ENCODE measurements at places on chromosomes 7 and 10.

GRCh38 chr7:138880881-138881578, 83.0 kb upstream of the ATP6V0A4 start:
- no peak for DNase-seq

- no peak for DNase-seq
These were observed 48.3 kb upstream of the PAX2 start for GRCh38 chr10:100697070-100697469.

- DNase-seq, result no peak
These were observed 13.9 kb upstream of the AHCYL2 start for GRCh38 chr7:129210989-129211312.

DNA sequence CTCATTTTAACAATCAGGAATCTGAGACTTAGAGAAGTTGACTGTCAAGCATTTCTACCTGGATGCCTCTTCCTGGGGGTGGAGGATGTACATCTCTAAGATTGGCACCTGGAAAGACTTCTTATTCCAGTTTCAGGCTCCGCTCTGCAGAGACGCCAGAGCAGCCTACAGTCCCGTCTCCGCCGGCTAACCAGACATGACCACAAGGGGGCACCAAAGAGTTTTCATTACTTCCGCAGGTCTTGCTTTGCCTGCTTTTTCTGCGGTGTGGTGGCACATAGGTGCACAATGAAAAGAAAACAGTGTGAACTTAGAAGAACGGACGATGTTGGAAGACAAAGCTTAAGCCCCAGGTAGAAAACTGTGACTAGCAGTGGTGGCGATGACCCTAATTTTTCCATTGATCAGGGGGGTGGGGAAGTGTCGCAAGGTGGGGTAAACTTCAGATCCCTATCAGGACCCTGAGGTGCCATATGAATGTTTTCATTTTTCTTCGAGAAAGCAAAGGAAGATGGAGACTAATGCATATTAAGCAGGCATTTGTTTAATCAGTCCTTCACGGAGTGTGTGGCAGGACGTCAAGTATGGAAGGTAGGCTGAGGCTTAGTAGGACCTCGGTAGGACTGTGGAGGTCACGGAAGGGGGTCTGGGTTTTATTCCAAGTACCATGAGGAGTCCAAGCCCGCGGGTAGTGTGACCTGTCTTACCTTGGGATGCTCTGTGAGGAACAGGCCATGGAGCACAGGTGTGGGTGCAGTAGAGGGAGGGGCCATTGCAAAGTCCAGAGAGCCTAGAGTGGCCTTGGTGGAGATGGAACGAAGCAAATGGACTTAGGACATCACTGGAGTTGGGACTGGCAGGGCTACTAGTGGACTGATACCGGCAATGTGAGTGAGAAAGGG, 60.1 kb upstream of the SORCS3 start:
- peak; percentile 52 for DNase-seq

- DNase-seq, result no peak
These were observed 116.8 kb downstream of the LHPP start for GRCh38 chr10:124578231-124579010.

DNA sequence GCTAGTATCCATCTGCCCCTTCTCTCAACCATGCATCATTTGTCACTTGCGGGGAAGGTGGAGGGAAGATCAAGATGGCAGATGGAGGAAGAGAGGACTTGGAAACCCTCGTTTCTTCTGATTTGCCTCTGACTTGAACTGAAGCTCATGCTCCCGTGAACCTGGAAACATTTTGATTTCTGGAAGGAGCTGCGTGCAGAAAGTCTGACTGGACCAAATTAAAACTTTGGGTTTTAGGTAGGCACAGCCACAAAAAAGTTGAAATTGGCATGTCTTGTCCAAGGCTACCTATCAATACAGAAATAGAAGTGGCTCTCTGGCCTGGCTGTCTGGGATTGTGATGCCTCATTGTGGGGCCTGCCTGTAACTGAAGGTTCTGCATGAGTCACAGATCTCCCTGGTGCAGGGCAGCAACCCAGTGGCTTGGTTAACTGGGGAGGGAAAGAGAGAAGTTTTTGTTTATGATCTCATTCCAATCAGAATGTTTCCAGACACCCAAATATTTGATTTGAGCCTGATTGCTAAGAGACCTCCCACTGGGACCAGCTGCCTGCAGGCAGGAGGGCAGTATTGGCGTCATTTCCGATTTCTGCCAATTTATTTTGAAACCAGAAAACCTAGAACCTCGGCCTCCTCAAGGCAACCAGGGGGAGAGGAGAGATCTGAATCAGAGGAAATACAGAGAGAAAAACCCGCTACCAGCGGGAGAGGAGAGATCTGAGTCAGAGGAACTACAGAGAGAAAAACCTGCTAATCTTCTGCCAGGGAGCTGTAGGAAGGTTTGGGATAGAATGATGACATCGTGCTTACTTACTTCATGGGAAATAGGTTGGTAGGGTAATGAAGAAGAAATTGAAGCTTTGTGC, 363.6 kb downstream of the ANKRD30A start:
- no peak for DNase-seq

DNA sequence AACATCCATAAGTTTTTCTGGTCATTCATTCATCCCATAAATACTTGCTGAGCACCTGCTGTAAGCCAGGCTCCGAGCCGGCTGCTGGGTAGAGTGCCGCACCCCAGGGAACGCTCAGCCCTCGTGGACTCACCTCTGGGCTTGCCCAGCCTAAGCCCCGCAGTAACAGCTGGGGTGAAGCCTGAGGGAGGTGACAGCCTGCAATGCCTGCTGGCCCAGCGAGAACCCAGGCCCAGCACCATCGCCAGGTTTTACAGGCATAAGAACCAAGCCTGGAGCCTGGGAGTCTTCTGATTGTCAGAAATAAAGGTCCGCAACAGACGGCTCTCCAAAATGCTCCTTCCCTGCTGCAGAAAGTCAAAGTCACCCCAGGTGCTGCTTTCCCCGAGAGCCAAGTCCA, 205.4 kb downstream of the ZMYND11 start:
- DNase-seq, result no peak

DNA sequence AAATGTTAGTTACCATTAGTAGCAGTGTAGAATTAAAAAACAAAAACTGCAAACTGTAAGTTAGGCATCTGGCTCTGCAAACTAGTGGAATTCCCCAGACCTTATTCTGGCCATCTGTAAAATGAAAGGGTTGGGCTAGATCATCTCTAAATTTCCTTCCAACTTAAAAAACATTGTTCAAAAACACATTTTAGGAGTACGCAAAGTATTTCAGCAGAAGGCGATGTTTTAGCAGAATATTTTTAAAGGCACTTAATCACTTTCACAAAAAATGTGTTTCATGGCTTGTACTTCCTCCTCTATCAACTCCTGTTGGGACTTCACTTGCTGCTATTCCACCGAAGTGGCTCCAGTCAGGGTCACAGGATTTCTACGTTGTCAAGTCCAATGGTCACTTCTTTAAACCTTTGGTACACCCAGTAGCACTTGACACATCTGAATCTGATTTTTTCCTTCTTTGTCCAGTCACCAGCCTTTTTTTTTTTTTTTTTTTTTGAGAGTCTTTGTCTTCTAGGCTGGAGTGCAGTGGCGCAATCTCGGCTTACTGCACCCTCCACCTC, 169.0 kb downstream of the AHR start:
- DNase-seq, result no peak

DNA sequence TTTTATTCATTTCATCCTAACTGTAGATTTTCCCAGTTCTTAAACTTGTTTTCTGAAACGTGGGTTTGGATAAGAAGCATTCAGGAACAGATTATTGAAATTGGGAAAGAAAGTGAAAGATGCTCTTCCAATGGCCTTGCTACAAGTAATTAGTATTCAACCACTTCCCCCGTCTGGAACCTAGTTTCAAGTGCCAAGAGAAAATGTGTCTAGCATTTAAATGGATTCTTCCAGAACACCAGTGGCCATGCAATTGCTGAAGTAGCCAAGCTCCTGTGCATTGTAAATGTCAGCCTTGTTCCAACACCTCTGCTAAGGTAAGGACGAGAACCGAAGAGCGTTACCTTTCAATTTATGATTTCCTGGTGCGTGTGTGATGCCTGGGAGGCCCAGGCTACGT, 68.2 kb downstream of the PFKFB3 start:
- DNase-seq, result no peak

DNA sequence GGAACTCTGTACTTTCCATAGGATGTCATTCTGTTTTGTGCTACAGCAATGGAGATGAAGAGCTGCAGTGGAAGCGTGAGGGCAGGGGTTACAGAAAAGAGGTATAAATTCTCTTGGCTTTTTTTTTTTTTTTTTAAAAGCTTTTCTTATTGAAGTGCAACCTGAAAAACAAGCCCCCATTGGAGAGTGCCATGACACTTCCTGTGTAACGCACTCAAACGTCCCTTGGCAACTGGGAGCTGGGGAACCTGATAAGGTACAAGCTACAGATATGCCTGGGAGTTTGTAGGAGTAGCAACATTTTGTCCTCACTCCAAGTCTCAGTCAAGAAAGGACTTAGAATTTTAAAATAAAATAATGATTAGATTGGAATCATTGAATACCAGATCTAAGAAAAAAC, 512.1 kb downstream of the RPS24 start:
- no peak for DNase-seq

GRCh38 chr7:19060761-19061259, 56.6 kb downstream of the TWIST1 start:
- no peak for DNase-seq

DNA sequence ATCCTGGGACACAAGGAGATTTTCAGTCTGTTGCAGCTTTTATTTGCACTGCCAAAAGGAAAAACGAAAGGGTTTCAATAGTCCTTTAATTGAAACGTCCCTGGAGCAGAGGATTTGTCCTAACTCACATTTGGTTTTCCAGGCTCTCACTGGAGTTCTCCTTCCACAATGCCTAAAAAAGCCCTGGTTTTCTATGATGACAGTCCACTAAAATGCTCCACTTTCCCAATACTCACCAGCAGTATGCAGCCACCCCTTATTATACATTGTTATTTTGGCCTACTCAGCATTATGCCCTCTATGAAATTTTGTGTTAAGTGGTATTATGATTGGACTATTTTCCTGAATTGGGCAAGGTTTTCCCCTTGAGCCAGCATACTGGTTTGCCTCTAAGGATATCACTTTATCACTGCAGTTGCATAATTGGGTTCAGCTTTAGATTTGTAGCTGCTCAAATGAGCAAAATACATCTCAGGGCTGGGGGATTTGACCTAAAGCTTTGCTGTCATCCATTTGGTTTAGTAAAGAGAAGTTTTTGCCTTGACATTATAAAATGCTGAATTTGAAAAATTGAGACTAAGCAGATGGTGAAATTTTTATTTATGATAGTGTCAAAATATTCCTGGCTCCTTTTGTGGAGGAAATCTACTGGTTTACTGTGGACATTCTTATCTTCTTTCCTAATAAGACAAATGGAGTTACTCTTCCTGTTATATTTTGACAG, 239.2 kb downstream of the RNLS start:
- no peak for DNase-seq

- DNase-seq, result no peak
These were observed 78.1 kb downstream of the PRKCQ start for GRCh38 chr10:6501931-6502330.

DNA sequence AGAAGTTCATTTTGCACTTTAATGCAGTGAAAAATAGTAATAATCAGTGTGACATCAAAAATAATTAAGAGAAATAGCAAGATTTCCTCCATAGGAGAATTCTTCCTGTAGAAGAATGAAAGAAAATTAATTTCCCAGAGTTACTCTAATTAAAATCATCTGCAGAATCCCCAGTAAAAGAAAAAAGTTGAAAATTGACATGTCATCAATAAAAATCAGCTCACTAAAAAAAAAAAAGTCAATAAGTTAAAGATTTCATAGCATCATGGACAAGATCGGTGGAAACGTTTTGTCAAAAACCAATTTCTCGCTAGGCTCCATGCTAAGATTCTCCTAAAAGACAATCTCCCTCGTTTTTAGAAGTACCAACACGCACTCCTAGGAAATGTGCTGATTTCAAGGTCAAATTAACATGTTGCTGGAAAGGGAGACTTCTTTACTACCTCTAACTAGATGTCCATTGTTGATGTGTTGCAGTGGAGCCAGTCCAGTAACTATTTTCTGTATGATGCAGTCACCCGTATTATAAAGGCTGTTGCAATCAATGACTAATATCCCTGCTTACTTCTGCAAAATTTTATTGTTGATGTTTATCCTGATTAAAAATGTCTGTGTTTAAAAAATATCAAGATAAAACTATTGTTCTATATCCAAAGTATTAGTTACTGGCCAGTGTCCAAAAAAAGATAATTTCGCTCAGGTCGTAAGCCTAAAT, 591.9 kb upstream of the MGMT start:
- DNase-seq, result no peak

- no peak for DNase-seq
These were observed 189.8 kb upstream of the IMMP2L start for GRCh38 chr7:111752022-111752582.

- DNase-seq, result peak; percentile 81
These were observed 76.3 kb downstream of the CLIP2 start for GRCh38 chr7:74365322-74366022.

DNA sequence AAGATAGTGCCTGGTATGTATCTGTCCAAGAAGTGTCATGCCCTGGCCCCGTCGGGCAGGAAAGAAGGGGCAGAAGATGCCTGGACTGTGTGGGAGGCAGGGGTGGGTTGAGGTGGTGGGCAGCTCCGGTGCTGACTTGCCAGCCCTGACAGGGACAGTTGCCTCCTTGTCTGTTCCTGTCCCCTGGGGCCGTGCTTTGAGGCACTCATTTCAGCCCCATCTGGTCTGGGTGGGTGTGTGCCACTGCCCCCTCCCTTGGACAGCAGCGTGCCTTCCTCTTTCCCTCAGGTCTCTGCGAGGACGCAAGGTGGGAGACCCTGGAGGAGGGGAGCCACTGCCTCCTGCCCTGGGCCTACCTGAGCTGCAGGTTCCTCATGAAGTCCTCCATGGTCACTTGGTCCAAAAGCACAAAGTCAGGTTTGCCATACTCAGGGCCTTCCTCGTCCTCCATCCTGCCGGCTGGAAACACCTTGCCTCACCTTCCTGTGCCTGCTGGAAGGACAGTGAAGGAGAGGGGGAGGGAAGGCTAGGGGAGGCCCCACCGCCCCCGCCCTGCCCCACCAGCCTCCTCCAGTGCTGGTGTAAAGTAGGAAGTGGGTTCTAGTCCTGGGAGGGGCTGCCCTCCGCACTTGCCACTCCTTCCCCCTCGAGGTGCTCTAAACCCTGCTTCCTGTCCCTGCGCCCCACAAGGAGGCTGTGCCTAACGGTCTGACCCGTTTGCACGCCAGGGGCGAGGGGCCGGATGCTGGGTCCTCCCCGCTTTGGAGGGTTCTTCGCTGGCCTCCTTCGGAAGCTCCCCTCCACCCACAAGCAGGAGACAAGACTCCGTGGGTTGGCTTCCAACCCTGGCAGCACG, at the start of gene MYO1G:
MYO1G (minus strand) TSS at position 505 of the 856 bp plus-strand sequence; CDS start at position 451, 54 bp downstream.
- DNase-seq, result no peak

- DNase-seq, result no peak
These were observed 280.1 kb downstream of the TNS3 start for GRCh38 chr7:47301657-47302295.

GRCh38 chr10:80453056-80453841, 861 bp upstream of the TSPAN14 start:
- DNase-seq, result no peak

- DNase-seq, result no peak
These were observed 2.7 kb downstream of the CALD1 start for GRCh38 chr7:134782121-134782623.

- no peak for DNase-seq
These were observed 22.4 kb downstream of the ADAP1 start for GRCh38 chr7:931871-932650.
